Amniotic epithelial cell (primary cell): ENCODE measurements at places on chromosomes 2 and 18.

DNA sequence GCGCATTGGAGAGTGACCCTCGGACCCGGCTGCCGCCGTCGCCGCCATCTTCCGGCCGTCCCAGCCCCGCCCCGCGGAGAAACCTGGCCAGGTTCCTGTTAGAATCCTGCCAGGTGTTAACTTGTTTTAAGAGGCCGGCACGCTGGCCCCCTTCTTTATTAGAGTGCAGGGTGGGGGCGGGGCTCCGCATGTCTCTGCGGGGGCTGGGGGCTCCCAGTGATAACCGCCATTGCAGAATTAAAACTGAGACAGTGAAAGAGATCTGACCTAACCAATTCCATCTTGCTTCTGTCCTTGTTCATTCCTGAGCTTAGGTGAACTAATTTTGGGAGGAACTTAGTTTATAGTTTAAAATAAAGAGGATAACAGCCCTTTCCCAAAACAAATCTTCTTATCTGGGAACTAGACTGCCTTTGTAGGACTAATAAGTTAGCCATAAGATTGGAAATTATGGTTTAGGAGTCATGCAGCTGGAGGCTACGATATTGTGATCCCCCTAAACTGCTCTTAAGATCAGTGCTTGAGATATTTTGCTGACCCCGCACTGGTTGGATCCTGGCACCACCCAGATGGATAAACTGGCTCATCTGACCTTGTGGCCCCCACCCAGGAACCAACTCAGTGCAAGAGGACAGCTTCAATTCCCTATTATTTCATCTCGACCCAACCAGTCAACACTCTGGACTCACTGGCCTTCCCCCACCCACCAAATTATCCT is 543 bp upstream of the STARD7 start:
- no peak for DNase-seq

GRCh38 chr18:78994977-78995582 is 15.5 kb downstream of the SALL3 start:
- DNase-seq, result no peak

DNA sequence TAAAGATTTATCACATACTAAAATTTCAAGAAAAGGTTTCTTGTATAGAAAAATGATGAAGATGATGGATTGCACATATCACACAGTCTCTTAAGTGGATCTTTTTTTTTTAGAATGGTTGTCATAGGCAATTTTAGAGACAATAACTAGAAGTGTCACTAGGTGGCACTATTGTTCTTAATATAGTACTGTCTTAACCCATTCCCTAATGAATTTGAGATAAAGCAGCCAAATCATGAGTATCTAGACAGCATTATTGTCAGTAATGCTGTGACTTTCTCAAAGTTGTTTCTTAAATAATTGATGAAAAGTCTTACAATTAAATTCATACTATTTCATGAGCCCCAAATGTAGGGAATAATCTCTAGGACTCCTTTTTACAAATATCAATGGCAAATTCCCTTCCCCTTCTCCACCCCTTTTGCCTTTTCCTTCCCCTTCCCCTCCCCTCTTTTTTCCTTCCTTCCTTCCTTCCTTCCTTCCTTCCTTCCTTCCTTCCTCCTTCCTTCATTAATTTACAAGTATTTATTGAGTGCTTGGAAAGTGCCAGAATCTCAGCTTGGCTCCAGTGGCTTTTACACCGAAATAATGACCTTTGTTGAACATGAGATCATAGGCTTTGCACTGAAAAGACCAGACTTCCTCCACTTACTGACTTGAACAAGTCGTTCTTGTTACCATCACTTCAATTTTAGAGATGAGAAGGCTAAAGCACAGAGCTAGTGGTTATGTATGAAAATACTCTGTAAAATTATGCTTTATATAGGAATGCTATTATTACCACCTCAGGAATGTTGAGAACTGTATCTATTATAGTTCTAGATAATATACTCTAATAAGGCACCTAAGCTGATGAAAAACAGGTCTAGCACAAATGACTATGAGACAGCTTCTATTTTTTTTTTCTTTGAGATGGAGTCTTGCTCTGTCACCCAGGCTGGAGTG is 19.8 kb downstream of the MYL12B start:
- peak; percentile 83 for DNase-seq

DNA sequence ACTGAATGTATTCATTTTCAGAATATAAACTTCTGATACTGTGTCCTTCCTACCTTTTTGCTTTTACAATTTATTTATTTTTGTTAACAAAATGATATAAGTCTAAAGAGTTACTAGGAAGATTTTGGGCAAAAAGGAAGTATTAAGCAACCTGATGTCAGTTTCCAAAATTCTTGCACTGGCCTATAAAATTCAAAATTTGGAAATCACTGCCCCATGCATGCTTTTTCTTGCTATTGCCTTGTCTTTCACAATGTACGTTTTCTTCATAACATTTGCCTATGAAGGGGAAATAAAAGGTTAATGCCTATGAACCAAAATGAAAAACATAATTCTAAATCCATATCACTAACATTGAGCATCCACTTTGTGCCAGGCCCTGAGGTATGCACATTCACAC is 40.1 kb upstream of the EHBP1 start:
- DNase-seq, result no peak

- no peak for DNase-seq
Observed at GRCh38 chr2:25091265-25091664, 49.4 kb downstream of the EFR3B start.

DNA sequence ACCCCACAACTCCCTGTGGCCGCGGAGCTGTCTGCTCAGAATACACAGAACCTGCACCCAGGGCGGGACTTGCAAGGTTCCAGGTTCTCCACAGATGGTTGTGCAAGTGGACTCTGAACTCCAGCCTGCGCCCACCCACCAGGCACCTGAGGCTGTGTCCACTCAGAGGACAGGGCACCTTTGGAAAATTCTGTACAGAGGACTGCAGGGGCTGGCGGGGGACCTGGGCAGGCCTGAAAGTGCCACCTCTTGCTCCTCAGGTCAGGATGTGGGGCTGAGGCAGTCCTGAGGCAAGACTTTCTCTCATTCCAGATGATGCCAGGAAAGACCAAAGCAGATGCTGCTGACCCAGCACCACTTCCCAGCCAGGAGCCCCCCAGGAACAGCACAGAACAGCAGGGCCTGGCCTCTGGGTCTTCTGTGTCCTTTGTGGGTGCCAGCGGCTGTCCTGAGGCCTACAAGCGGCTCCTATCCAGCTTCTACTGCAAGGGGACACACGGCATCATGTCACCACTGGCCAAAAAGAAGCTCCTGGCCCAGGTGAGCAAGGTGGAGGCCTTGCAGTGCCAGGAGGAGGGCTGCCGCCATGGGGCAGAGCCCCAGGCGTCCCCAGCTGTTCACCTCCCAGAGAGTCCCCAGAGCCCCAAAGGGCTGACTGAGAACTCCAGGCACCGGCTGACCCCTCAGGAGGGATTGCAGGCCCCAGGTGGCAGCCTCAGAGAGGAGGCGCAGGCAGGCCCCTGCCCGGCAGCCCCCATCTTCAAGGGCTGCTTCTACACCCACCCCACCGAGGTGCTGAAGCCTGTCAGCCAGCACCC is 14.4 kb downstream of the ARID5A start:
- DNase-seq, result no peak

DNA sequence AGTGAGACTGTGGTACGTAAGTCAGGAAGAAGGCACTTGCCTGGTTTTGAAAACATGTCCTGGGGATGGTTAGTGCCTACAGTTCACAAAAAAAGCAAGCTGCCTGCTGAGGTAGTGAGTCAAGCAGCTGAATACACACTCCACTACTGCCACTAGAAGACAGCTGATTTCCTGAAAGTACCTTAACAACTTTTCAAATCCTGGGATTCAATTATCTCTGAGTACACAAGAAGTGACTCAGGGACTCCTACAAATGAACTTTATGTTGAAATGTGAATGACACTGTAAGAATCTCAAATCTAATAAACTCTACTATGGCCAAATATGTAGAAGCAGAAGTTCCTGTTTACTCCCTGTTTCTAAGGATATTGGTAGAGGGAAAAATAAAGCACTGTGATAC is 58.0 kb upstream of the ARL5A start:
- no peak for DNase-seq

DNA sequence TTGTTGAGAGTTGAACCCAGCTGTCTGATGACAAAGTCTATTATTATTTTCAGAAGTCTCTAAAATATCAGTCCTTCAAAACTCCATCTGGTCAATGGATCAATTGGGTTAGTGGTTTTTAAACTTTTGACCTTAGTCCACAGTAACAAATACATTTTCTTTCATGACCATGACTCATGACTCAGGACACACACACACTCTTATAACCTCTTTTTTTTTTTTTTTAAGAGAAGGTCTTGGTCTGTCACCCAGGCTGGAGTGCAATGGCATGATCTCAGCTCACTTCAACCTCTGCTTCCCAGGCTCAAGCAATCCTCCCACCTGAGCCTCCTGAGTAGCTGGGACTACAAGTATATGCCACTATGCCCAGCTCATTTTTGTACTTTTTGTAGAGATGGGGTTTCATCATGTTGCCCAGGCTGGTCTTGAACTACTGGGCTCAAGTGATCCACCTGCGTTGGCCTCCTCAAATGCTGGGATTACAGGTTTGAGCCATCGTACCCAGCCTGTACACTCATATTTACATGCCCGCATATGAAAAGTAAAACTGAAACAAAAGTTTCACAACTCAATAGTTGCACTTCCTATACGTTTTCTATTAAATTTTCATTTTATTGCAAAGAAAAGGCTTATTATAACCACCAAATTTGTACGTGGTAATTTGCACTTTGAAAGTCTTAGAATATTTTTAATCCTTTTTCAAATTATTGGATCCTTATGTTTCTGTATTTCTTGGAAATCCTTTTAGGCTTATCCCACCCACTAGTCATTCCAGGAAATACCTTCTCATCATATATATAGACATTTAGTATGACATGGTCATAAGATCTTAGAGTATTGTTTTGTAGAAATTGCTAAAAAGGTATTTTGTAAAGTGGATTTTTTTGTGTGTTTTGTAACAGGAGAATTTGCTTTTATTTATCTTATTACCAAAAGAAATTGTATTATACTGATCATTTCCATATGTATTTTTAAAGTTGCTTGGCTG is 199.0 kb downstream of the LPIN1 start:
- no peak for DNase-seq

- DNase-seq, result no peak
Observed at GRCh38 chr2:65939687-65940086, 495.2 kb upstream of the MEIS1 start.

DNA sequence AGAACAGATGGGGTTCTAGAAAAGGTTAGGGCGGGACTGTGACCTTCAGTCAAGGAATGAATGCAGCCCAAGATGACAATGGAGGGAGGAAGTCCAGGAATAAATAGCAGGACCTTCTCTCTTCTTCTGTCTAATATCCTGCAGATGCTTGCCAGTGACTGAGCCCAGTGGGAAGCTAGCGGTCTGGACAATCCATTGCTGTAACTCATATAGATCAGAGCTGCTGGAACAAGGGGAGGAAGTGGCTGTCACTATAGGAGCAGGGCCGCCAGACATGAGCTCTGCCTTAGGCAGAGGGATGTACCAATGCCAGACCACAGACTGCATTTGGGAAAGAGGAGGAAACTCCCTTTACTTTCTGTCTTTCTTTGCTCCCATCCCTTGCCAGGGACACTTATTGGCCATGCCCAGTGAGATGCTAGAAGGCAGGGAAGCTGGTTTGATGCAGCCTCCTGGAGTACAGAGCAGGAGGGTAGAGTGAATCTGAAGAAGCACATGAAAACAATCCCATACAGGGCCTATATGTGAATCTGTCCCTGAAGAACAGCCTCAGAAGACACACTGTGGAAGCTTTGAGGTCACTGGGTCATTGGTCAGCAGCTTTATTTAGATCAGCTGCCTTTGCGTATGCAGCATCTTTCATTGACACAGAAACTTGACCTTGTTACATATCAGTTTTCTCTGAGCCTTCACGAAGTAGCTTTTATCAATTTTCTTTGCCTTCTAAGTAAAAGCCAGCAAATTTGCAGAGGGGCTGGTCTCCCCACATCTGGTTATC is 65.4 kb downstream of the CCDC85A start:
- no peak for DNase-seq

DNA sequence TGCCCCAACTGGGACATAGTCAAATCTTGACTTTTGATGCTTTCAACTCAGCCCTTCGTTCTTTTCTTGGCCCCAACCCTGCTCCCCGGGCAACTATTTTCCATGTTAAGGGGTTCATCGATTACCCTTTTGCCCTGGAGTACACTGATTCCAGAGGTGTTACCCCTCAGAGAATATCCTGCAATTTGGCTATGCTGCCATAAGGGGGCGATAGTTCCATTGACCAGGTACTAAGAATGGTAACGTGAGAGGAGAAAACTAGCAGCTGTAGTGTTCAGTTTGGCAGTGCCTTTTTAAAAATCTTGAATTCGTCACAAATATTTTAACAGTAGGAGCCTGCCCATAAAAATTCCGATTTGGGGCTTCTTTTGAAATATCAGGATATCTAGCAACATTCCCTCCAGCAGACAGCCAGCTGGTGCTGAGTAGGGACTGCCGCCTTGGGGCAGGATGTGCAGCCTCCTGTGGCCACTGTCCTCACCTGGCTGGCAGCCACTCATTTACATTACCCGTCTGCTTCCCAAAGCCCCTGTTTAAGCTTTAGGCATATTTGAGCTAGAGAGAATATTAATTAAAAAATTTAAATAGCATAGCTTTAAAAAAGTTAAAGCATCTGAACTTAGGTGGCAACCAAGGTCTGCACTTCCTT is 146.3 kb upstream of the SKOR2 start:
- no peak for DNase-seq

DNA sequence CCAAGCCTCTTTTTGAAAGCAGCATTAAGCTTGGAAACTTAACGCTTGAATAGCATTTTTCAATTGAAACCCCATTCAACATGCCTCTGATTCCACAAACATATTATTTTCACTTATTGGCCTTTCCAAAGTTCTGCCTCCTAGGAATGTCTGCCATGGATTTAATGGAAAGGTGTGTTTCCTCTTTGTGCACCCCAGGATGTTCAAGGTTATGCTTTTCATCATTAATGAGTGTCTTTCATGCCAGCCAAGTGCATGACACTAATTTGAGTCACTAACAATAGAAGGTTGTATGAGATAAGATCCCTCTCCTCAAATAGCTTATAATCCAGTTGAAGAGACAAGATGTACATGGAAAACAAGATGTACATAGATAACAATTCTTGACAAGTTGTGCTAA is 84.7 kb downstream of the ALPK2 start:
- DNase-seq, result no peak

GRCh38 chr2:12928197-12928774 is 211.6 kb downstream of the TRIB2 start:
- DNase-seq, result peak; percentile 73

- DNase-seq, result no peak
Observed at GRCh38 chr2:27822049-27822448, 50.5 kb downstream of the MRPL33 start.

- peak; percentile 60 for DNase-seq
Observed at GRCh38 chr2:68237404-68237803, 14.9 kb downstream of the PPP3R1 start.

DNA sequence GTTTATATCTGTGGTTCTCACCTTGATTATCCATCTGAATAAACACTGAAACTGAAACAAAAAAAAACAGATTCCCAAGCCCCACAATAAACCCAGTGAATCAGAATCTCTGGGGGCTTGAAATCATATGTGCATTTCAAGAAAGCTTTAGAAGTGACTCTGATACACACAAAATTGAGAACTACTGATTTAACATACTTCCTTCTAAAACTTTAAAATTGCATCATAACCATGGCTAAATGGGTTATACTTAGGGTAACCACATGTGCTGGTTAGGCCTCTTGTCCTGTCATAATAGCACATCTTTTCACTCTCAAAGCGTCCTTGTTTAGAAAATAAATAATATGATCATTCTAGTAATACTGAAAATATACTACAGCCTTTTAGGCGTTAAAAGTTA is 100.9 kb downstream of the ATAD2B start:
- no peak for DNase-seq
